ENCODE measurements at places on chromosomes 7 and 10.

DNA sequence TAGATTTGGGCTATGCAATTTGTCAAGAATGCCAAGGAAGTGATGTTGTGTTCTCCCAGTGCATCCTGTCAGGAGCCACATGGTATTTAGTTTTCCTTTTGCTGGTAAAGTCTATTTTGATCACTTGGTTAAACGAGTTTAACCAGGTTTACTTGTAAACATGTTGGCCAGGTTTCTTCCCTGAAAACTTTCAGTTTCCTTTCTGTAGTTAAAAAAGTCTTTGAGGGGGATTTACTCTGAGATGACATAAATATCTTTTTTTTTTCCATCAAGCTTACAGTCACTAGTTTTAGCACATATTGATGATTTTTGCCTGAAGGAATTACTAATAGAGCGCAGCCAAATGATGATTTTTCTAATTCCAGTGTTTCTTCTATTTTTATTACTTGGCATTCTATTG is 320.5 kb downstream of the PHF14 start:
- DNase-seq, result no peak

- DNase-seq, result no peak
Observed at GRCh38 chr10:129411772-129412171, 55.3 kb upstream of the MGMT start.

GRCh38 chr7:4325732-4326131 is 356.4 kb upstream of the FOXK1 start:
- no peak for DNase-seq

DNA sequence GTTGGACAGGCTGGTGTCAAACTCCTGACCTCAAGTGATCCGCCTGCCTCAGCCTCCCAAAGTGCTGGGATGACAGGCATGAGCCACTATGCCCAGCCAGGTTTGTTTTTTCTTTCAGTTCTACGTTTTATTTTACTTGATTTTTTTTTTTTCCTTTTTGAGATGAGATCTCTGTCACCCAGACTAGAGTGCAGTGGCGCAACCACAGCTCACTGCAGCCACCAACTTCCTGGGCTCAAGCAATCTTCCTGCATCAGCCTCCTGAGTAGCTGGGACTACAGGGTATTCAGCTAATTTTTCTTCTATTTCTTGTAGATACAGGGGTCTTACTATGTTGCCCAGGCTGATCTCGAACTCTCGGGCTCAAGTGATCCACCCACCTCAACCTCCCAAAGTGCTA is 24.3 kb downstream of the GDI2 start:
- no peak for DNase-seq

DNA sequence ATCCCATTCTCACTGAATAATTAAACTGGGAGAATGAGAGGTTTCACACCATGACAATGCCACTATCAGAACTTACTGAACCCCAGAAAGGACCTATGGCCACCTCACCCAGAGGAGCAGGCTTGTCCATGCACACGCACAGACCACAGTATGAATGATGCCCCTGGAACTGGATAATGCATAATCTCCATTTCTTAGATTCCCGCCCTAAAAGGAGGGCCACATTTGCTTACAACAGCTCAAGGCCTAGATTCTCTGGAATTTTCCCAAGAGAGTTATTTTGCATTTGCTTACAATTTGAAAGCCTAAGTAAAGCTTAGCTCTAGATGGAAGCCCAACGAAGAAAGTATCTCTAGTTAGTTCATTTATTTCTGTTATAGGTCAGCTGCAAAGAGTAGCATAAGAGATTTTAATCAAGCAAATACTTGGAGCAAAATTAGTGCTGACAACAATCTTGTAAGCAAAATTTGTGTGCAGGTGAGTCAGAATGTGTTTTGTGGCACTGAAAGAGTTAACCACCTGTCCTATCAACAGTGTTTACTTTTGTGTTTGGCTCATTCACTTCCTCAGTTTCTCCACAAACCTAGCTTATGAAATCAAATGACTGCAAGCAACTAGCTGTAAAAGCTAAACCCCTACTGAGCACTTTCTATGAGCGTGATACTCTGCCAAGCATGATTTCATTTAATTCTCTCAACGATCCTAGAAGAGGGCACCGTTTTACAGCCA is 32.1 kb downstream of the ELMO1 start:
- DNase-seq, result no peak

GRCh38 chr7:150823484-150824126 is 23.0 kb downstream of the TMEM176A start:
- no peak for DNase-seq

GRCh38 chr7:70710651-70711050 is 421.3 kb upstream of the GALNT17 start:
- DNase-seq, result no peak

DNA sequence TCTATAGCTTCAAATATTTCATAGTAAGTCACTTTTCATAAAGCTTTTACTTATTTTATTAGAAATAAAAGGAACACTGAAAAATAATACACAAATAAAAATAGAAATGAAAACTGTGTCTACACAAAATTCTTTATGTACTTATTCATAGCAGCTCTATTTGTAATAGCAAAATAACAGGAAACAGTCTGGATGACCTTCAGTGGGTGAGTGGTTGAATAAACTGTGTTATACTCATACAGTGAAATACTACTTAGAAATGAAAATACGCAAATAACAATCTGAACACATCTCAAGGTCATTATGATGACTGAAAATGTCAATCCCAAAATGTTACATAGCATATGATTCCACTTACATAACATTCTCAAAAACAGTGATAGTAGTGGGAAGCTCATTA is 138.7 kb upstream of the PCLO start:
- no peak for DNase-seq

DNA sequence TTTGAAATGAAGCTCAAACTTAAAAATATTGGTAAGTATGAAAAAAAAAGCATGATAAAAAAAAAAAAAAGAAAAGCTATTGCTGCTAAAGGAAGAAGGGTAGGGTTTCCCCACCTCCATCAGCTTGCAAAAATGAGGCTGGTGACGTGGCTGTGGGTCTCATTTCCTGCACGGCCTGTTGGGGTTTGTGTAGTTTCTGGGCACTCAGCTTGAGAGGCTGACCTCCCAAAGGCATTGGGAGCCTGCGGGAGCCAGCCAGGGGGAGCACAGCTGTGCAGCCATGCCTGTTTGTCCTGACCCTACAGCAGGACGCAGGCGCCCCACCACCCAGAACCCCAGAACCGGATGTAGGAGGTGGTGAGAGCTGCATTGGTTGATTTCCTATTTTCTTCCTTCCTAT is 48.8 kb upstream of the CARD11 start:
- no peak for DNase-seq

DNA sequence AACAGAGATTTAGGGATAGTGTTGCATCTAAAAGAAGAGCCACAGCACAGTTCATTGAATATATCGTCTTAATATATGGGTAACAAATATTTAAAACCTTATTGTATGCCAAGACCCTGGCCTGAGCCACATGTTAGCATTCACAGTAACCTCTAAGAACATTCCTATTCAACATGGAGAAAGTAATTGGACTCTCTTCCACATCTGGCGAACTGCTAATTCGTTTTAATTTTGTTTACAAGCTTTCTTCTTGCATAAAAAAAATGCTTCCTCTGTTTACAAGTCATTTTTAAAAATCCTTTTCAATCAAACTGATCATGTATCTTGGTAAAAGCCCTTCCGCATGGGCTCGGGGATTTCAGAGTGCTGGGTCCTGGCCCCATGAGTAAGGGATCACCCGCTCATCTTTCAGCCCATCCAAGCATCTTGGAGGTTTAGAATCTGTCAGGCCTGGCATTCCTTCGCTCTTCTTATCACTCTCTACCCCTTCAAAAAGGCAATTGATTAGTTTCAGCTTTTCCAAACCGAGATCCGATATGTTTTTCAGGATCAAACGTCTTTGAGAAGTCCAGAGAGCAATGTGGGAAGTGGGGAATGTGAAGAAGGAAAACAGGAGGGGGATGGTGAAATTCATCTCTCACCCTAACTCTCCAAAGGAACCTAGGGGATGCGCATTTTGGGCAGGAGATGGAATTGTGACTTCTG is 7.3 kb downstream of the TWIST1 start:
- DNase-seq, result no peak

GRCh38 chr10:8369666-8370065 is 315.2 kb downstream of the GATA3 start:
- DNase-seq, result no peak

GRCh38 chr10:47090903-47091302 is 179.7 kb downstream of the PTPN20 start:
- DNase-seq, result no peak

DNA sequence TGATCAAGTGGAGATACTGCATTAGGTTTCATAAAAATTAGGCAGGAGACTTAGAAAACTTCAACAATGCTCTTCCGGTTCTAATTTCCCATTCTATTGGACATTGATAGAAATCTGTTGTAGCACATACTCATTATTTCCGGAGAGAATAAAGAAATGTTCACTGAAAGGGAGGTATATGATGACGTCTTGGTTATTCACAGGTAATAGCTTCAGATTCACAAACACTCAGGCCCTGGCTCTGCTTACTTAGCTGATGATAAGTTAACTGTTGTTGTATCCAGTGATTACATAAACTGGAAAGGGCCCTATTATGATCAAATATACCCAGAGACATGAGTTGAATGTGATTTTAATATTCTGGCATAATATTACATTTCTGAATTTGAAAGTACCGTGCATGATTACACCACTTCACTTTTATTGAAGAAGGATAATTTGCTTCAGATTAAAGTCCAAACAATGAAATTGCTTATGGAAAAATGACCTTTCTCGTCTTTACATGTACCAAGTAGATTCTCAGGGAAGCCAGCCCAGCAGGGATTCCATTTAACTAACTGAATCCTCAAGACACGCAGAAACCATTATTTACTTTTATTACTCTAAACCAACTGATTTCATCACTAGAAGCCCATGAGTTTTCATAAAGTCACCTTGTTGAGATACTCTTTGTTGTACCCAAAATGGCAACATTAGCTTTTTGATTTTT is 288.0 kb upstream of the PITRM1 start:
- no peak for DNase-seq

DNA sequence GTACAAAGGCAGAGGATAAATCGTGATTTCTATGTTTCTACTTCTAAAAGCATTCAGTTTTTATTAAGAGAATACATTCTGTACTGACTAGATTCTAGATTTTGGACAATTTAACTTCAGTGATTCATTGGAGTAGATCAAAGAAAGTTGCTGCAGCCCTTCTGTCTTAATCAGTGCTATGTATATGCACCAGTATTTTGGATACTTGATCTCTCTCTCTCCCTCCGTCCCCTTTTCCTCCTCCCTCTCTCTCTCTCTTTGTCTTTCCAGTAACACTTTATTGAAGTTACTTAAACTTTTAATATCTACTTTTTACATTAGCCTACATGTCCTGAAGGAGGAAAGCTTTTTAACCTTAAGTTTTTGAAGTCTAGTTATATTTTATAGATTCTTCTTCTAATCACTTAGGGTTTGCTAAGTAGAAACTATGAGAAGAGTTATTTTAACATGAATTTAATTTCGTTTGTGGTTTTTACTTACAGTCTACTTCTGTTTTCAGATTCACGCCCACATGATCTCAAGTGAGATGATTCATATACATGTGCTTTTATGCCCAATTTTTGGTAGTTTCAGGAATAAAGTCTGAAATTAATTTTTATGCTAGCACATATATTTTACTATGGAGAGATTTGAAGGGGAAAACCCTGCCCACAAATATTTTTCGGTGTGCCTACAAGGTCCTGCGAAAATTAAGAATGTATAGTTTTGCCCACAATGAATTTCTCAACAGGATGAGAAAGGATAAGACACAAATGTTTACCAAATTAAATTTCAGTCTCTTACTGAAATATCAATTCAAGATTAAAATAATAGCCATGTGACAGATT is 9.1 kb downstream of the MDFIC start:
- no peak for DNase-seq

- no peak for DNase-seq
Observed at GRCh38 chr7:85567983-85568382, 381.1 kb upstream of the SEMA3D start.

GRCh38 chr7:117995850-117996650 is 122.8 kb upstream of the CTTNBP2 start:
- no peak for DNase-seq

DNA sequence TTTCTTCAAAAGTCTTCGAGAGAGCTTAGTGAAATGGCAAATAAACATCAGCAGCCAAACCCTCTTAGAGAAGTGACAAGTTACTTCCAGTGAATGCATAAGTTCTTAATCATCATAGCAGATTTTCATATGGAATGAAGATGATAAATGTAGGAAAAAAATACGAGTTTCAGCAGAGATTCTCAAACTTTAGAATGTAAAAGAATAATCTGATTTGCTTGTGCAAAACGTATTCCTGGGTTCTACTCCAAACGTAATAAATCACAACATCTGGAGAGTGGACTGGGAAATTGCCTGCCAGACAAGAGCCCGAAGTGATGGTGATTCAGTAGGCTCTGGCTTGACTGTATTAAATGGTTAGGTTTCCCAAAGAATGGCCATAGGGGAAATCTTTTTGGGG is 62.2 kb downstream of the AKR1E2 start:
- DNase-seq, result no peak

DNA sequence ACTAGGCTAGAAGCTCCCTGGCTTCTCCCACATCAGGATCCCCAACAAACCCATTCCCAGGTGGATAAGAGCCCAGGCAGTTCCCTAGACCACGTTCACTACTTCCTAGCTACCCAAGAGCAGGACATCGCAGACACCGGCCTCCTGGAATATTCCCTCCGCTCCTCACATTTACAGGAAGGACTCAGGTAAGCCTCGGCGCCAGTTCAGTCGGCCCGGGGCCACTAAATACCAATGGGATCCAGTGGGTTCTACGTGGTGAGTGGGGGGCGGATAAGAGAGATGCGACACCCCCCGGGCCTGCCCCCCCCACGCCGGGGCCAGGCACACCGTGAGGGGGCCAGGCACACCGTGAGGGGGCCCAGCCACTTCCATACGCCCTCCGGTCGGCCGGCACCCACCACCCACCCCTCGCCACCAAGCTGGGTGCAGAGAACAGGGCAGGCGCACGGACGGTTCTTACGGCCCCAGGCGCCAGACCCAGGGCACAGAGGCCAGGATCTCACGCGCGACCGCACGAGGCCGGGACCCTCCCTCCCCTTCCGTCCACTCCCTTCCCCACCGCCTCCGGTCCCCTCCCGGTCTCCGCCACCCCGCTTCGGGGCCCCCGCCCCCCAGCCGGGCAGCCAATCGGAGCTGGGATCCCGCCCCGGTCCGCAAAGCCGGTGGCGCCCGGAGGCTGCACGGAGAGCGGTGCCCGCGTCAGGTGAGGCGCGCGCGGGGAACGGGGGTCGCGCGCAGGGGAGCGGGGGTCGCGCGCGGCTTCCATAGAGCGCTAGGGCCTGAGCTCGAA is at the start of gene BLVRA:
TSS of gene BLVRA (plus strand) at position 652 of the 793 bp plus-strand sequence. CDS start 12,479 bp downstream, outside the sequence.
- no peak for DNase-seq

DNA sequence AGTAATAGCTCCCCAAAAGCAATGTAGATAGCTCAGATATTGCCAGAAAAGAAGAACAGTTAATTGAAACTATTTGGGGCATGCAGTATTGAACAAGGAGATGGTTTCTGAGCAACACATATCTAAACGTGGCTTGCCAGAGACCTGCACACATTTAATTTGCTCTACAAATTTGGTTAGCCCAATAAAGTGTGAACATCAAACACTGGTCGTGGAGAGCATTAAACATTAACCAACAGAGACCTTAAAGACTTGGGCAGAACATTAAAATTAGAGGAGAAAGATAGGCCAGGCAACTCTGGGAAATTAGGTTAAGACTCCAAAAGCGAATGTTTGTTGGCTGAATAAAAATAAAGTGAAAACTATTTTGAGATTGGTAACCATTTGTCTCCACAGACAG is 61.6 kb upstream of the ARID5B start:
- DNase-seq, result no peak

GRCh38 chr7:107810626-107811025 is 7.6 kb upstream of the SLC26A3 start:
- no peak for DNase-seq

GRCh38 chr10:37125191-37125732 is at the start of gene ANKRD30A:
ANKRD30A (plus strand) TSS chr10:37125598; CDS start chr10:37125788, 190 bp downstream.
- DNase-seq, result no peak
